ENCODE measurements at places on chromosomes 4 and X.

DNA sequence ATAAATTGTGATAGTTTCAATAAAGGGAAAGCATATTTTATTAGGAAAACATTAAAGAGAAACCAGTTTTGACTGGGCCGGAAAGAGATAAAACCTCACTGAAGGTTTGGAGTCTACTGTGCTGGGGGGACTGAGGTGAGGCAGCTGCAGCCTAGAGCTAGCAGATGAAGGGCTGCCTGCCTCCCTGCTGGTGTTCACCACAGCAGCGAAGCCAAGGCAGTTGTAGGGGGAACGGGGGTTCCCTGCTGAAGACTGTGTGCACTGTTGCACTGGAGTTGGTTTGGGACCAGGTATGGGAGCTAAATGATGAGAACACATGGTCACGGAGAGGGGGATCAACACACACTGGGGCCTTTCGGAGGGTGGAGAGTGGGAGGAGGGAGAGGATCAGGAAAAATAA, 546.5 kb upstream of the SMIM31 start:
- no peak for DNase-seq

DNA sequence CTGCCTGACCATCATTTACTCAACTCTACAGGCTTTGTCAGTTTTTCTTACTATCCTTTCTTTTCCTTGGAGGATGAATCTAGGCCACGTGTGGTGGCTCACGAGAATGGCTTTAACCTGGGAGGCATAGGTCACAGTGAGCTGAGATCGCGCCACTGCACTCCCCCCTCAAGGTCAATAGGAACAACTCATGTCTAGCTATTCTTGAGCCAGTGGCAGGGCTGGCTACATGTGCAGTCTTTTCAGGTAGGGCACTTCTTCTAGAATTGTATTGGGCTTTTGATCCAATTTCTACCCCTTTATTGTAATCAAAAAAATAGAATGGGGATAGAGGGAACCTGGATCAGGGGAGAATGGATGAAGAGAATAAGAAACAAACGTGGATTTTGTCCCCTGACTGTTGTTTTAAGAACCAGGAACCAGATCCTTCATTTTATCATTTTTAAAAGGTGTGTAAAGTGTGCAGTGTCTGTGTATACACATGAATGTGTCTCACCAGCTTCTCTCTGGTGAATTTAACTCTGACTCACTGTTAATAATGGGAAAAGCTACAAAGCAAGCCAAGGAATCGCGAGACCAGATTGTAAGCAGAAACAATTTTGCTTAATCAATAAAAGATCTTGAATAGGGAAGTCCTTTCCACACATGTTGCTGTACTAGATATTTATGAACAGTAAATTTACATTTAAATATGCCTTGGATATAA, 283.9 kb upstream of the GPC4 start:
- no peak for DNase-seq

DNA sequence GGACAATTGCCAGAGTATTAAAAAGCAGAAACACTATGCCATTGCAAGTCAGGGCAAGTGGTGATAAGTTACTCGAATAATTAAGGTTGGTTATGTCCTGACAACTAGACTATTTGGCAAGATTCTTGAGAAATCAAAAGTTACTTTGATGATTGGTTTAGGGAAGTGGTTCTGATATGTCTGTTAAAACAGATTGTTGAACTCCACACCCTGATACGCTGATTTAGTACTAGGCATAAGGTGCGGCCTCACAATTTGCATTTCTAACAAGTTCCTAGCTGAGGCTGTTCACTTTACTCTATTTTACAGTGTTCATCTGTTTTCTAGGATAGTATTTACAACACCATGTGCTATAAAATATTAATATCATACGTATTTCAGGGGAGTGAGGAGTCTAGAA, 12.5 kb downstream of the GABRA4 start:
- no peak for DNase-seq

DNA sequence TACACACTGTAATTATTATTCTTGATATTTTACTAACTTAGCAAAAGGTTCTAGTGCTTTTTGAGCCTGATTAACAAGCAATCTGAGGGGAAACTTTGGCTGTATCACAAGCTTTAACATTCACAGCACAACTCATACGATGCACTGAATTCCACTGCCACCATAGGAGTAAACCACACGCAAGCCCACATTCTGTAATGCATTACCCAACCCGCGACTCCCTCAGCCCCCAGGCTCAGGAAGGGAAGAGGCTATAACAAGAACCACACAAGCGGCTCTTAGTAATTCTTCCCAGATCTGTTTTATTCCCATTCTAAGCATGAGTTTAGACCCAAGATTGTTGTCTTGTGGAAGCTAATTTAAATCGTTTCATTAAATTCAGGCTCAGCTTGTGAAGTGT, 138.5 kb upstream of the TBL1X start:
- DNase-seq, result no peak

- DNase-seq, result no peak
These were observed 23.3 kb downstream of the ZNF280C start for GRCh38 chrX:130245441-130245840.

- no peak for DNase-seq
These were observed 184.1 kb downstream of the CEP135 start for GRCh38 chr4:56132835-56133234.

DNA sequence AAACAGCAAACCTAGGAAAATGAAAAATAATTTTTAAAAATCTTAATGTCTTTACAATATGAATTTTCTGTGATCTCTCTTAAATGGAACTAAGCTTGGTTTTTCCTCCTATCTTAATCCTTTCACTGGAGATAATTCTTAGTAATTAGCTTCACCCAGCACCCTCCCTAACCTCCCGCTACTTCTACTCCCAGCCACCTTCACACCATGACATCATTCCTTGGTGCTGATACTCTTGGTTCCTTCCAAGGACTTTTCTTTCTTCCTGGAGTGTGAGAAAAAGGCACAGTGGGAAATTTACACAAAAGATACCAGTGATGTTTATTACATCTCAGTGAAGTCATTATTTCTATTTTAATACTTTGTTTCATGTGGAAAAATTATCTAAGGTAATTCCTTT, 163.6 kb upstream of the PLAC1 start:
- DNase-seq, result no peak

DNA sequence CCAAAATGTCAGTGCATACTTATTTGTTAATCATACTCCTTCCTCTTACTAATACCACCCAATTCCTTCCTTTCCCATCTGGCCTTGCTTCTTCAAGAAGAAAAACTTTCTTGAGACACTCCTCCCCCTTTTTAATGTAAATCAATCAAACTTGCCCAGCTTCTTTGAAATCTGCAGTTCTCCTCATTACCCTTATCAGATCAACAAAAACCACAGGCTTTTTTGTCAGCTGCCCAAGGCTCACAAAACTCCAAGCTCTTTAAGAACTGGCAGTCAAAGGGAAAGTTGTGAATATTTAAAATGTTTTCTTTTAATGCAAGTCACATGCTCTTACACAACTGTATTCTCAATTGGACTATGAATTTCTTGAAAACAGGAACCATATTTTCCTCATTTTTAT, 11.3 kb upstream of the MYOZ2 start:
- DNase-seq, result no peak

DNA sequence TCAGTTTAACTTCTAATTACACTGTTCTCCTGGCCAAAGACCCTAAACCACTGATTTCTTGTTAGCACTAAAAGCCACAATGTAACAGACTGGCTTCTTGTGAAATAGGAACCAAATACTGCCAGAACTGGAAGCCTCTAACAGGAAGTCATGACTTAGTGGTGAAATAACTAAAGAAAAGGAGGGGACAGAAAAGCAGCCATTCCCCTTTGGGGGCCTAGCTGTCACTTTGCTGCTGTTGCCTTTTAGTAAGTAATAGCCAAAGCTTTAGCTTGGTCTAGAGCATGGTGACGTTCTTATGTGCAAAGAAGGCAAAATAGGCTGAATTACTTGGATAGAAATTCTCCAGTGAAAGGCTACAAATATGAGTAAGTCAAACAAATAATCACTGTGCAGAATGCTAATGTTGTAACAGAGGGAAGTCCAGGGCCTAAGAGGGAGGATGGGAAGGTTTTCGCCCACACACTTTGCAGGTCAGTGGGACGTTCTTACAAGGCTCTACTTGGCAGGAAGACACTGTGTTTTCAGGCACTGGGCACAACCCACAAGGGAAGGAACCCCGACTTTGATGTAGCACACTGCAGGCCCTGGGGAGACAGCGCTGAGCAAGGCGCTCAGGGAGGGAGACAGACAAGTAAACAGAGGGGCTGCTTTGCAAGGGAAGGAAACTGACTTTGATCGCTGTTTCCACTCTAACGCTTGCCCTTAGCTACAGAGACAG, 16.7 kb downstream of the GAB3 start:
- DNase-seq, result no peak

GRCh38 chrX:109943092-109943739, 59.7 kb upstream of the TMEM164 start:
- DNase-seq, result no peak

GRCh38 chr4:3689006-3689405, 77.2 kb upstream of the ADRA2C start:
- no peak for DNase-seq

- no peak for DNase-seq
These were observed 96.5 kb downstream of the GATB start for GRCh38 chr4:151664289-151664688.

- no peak for DNase-seq
These were observed 5.5 kb upstream of the NR3C2 start for GRCh38 chr4:148447681-148448080.

- DNase-seq, result no peak
These were observed 86.8 kb upstream of the TSPAN7 start for GRCh38 chrX:38474543-38474942.

DNA sequence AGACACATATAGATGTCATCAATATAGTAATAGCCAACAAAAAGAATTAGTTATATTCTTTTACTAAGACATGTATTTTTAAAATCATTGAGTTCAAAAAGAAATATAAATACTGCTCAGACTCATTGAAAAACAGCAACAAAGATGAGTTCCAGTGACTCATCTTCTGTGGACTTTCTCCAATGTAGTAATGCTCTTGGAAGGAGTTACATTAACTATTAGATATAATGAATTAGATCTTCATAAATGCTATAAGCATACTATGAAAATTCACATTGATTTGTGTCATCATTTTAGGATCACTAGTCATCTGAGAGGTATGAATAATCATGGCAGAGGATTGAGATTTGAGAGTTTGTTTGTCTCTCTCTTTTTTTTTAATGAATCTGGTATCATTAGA, 547.8 kb upstream of the PCDH7 start:
- no peak for DNase-seq

DNA sequence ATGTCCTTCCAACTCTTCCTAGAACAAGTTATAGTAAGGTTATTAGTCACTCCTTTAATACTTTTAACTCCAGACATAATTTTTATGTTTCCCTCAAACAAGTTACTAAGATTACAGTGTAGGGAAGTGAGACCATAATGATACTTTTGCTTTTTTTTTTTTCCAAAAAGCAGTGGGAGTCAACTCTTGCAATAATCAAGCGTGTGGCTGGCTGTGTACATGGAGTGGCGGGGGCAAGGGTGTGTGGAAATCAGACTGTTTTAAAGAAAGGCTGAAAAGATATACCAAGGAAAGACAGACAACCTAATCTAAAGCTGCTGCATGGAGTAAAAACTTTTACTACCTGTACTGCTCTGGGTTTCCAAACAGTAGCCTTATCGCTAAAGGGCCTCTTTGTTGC, 4.1 kb downstream of the NOA1 start:
- no peak for DNase-seq

GRCh38 chr4:88584471-88584900, 7.8 kb upstream of the HERC3 start:
- no peak for DNase-seq

GRCh38 chr4:36099509-36099908, 144.8 kb downstream of the ARAP2 start:
- no peak for DNase-seq

GRCh38 chr4:78654807-78655206, 103.2 kb downstream of the ANXA3 start:
- DNase-seq, result no peak

GRCh38 chrX:134670134-134670924, 12.1 kb upstream of the PLAC1 start:
- no peak for DNase-seq

GRCh38 chr4:7003176-7003878, 39.8 kb upstream of the TADA2B start:
- no peak for DNase-seq

- no peak for DNase-seq
These were observed 64.9 kb upstream of the SCOC start for GRCh38 chr4:140308366-140309123.

DNA sequence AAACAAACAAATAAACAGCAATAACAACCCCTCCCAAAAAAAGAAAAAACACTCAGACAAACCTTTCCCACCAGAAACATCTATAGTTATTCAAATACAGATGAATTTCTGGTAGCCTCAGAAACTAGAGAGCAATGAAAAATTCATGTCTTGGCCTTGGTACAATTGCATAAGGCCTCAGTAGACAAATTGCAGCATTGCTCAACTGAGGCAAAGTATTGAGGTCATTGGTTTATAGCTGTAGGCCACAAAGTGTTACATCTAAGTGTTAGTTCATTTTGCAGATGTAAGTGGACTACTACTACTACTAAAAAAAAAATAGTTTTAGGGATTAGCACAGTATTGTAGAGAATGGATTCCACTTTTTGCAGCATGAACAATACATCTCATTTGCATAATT, 2268.3 kb downstream of the ARAP2 start:
- DNase-seq, result no peak

DNA sequence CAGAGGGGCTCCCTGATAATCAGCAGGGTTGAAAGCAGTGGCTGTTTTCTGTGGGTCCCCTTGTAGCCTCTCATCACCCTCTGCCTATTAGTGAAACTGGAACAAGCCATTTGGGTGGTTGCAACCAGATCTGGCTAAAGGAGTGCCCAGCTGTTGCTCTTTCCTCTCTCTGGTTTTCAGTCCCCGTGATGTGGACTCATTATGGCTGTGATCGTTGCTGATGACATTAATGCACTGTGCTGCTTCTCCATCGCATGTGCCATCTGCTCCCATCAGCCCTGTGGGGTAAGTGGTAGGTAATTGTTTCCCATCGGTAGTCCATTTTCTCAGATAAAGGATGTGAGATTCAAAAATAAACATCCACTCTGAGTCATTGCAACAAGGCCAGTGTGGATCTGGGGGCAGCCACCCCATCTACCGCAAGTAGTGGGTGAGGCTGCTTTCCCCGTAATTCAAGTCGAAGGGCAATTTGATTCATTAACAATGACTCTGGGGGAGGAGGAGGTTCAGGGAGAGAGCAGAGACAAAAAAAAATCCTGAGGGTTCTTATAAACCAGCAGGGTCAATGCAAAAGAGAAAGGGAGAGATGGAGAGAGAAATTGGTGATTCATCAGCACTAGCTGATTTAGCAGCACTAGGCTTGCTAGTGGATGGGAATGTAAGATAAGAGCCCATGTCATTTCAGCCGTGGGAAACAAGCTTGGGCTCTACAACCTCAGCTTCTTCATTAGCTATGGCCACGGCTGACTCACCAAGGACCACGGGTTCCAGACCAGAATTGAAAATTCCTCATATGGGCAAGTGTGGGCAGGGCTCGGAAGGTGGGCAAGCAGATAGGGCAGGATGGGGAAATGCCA, 357.8 kb downstream of the MID1IP1 start:
- DNase-seq, result peak; percentile 17

DNA sequence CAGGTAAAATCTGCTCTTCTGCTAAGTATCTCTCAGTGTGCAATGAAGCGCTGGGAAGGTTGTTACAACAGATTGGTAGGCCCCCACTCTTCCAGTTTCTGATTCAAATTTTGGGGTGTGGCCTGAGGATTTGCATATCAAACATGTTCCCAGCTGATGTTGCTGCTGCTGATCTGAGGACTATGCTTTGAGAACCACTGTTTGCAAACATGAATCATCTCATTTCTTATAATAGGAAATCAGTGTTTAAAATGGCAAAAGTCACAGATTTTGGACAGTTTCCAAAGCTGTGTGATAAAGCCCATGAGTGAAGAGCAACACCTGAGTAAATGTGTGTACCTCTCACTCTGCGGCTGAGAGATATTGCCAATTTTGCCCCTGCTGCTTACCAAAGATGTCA, 36.2 kb upstream of the NDNF start:
- DNase-seq, result no peak

Data from NCI-H510A (cell line).